ENCODE measurements at places on chromosomes 12 and 14.

DNA sequence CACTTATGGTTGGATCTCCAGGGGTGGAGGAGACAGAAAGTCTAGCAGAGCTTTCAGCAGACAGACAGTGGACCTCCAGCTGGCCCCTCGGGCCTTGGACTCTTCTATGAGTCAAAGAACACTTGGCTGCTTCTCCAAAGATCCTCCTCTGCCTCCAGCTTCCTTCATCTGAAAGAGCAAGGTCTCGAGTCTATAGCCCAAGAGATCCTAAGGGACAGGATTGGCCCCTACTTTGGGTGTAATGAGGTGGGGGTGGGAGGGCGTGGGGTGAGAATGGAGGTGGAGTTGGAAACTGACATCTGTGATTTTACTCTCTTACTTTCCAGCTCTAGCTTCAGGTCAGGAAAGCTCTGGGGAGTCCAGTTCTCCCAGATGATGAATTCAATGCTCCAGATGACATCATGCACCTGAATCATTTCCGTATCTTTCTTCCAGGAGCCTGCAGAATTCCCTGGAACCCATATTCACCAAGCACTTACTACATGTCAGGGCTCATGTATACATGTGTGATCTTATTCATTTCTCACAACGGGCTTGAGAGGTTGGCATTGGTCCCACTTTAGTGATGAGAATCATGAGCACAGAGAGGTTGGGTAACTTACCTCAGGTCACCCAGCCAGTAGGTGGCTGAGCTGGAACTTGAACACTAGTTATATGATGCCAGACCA lies 10.2 kb upstream of the PGF start:
- no peak for DNase-seq

GRCh38 chr12:64611341-64612284 lies 1.3 kb downstream of the RASSF3 start:
- no peak for DNase-seq

DNA sequence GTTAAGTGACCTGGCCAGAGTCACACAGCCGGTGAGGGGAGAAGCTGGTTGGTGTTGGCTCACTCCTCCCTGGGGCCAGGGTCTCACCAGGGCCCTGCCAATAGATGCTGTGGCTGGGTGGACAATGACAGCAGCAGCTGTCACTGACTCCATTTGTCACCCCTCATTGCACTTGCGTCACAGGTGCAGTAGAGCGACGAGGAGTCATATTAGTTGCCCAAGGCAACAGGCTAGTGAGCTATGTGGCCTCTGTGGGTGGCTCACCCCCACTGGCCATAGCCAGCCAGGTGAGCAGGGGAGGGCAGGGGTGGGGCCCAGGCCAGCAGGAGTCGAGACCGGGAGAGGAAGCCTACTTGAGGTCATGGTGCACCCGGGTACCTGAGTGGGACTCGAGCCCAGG lies 9.7 kb downstream of the SLC25A47 start:
- DNase-seq, result no peak

DNA sequence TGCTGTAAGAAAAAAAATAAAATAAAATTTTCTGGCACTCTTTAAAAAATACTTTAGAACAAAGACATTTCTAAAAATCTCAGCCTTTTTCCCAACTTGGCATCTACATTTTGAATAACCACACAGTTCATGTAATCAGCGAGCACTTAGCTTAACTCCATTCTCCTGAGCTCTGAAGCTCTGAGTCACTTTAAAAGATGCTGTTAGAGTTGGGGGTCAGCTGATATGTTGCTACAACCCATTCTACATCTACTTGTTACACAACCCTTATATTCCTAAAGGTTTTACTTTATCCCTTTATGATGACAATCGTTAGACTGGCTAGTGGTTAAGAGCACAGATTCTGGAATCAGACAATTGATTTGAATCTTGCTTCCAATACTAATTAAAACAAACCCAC lies 48.3 kb downstream of the SLC41A2 start:
- DNase-seq, result no peak

All from stimulated activated CD4-positive, alpha-beta T cell treated with anti-CD3 and anti-CD28 coated beads, TNF-alpha, amount 100 ng/mL, for 48 hours (primary cell).